Temporal lobe (tissue), 4 donors: ENCODE measurements at places on chromosomes 6 and 20. TPM values are rescaled to one million over a fixed set of nuclear protein-coding genes. Genes with fewer than 3 reads are reported as not detected.

KCNQ2 gene
- total RNA-seq = 136 TPM

FABP7 gene
- total RNA-seq = 630 TPM

FBXL4 gene
- 19.4 TPM for total RNA-seq

GRM1 gene
- total RNA-seq = 12.8 TPM

NR2E1 gene
- 10.8 TPM for total RNA-seq
